ENCODE measurements at places on chromosomes 12 and 14.
A peak's percentile ranks its signal among the peaks of the same experiment; 100 is the strongest.

GRCh38 chr12:123282111-123282510 is 10.5 kb upstream of the CDK2AP1 start:
- DNase-seq = no peak

DNA sequence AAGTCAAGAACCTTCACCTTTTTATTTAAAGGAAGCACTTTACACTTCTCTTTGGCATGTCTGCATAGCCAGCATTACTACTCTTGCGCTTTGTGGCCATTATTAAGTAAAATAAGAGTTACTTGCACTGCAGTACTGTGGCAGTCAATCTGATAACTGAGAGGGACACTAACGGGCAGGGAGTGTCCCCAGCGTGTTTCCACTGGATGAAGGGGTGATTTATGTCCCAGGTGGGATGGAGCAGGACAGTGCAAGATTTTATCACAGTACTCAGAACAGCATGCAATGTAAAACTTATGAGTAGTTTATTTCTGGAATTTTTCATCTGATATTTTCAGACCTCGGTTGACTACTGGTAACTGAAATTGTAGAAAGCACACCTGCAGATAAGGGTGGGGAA is 8.1 kb upstream of the M6PR start:
- no peak for DNase-seq

GRCh38 chr12:119828300-119828699 is 48.8 kb downstream of the CIT start:
- no peak for DNase-seq

DNA sequence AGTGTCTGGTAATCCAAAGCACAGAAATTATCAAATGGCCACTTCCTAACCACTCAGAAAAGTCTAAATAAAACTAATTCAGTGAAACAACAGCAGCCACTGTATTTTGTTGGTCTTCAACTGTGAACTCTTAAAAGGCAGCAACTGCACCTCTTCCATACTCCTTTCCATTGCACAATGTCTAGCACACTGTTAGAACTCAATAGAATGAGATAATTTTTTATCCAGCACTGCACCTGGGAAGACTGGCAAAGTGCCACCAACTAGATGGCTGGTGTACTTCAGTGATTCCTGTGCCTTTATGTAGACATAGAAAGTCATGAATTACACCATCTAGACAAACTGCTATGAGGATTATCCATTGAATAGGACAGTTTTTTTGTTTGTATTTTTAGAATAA is 26.2 kb downstream of the LGR5 start:
- no peak for DNase-seq

DNA sequence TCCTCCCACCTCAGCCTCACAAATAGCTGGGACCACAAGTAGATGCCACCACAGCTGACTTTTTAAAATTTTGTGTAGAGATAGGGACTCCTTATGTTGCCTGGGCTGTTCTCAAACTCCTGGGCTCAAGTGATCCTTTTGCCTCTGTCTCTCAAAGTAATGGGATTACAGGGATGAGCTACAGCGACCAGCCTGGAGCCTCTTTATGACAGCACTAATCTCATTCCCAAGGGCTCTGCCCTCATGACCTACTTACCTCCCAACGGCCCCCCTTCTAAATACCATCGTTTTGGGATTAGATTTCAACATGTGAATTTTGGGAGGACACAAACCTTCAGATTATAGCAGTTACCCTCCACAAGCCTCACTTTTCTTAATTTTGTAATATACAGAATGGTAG is 150.6 kb upstream of the FUT8 start:
- DNase-seq = no peak

DNA sequence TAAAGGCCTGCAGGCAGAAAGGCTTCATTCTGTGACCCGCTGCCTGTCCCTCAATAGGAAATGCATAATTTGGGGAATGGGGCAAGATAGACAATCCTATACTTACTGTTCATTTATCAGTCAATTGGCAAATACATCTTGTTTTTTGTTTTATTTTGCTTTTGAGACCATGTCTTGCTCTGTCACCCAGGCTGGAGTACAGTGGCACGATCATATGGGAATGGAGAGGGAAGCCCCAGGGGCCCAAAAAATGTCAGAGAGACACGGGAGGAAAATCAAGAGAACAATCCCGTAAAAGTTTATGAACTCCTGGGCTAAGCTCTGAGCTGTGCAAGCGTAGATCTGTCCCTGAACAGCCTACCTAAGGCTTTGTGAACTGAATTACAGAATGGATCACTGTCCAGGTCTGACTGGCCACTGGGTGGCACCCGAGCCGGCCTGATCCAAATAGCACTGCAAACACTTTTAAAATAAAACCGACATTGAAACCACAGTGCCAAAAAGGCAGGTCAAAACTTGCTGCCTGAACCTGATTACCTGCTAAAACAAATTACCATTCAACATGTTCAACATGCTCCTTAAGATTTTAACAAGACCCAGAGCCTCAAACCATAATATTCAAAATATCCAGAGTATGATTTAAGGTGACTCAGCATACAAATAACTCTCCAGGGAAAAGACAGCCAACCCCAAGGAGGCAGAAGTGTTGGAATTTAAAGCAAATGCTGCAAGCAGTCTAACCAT is 11.8 kb downstream of the COPS7A start:
- peak; percentile 78 for DNase-seq

DNA sequence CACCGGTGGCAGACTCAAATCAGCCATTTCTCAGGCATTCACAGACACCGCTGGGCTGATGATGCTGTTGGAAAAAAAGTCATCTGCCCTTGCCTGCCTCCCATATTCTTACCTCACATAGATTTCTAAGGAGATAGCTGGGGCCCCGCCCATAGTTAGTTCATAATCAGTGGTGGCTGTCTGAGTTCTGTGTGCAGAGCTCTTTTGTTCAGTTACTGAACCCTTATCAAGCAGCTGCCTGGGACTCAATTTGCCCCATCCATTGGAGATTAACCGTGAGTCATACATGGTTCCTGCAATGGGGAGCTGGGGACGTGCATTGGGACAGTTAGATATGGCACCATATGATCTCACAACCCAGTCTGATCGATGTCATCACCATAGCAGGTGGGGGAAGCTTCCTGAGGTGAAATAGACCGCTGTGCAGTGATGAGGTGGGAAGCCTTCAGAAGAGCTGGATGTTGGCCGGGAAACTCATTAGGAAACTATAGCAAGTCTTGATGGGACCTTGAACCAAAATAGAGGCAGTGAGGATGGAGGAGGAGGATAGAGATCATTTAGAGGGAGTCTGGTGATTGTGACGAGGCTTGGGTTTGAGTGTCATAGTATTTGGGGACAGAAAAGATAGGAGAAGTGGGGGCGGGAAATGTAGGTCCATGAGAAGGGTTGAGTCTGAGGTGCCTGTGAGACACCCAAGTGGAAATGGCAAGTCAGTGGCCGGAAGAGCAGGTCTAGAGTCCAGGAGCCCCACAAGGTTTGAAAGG is 147.8 kb downstream of the GCH1 start:
- DNase-seq = no peak

GRCh38 chr12:12716151-12716792 is 896 bp upstream of the CDKN1B start:
- no peak for DNase-seq

DNA sequence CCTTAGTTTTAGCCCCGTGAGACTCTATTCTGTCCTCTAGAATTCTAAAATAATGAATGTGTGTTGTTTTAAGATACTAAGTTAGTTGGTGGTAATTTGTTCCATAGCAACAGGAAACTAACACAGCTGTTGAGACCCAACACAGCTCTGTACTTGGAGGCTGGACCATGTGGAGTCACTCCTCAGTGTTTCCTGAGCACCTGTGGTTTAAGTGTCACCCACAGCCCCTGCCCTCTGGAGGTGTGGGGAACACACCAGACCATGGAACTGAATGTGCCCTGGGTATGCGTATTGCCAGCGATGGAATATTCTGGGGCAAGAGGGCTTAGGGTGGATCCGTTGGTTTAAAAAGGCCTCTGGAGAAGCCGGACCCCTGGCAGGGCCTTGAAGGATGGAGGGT is 16.6 kb upstream of the GPR68 start:
- DNase-seq = no peak

- no peak for DNase-seq
Measured at GRCh38 chr14:59126714-59127436, 61.6 kb upstream of the DAAM1 start.

DNA sequence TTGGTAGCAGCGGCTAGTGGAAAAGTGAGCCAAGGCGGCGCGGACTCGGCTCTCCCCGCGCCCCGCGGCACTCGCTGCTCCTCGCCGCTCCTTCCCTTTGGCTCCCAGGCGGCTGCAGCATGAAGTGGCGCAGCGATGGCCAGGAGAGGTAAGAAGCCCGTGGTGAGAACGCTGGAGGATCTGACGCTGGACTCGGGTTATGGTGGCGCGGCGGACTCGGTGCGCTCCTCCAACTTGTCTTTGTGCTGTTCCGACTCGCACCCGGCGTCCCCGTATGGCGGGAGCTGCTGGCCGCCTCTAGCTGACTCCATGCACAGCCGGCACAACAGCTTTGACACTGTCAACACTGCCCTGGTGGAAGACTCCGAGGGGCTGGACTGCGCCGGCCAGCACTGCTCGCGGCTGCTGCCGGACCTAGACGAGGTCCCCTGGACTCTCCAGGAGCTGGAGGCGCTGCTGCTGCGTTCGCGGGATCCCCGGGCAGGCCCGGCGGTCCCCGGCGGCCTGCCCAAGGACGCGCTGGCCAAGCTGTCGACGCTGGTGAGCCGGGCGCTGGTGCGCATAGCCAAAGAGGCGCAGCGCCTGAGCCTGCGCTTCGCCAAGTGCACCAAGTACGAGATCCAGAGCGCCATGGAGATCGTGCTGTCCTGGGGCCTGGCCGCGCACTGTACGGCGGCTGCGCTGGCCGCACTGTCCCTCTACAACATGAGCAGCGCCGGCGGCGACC is 225.6 kb upstream of the CRY1 start:
- DNase-seq = no peak

DNA sequence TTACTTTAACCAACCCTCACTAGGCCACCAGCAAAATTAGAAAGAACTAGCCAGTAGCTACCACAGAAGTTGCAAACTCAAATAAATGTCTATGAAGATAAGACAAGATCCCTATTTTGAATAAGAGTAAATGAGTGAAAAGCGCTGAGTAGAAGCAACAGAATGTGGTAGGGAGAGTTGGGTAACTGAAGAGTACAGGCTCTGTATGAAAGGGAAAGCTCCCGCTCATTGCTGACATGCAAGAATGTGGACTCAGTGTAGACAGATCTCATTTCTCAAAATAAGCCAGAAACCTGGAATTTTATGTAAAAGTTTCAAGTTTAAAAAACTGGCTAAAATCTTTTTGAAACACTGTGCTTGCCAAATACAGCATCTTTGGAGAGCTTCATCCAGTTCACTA is 63.9 kb downstream of the NAV3 start:
- DNase-seq = no peak

GRCh38 chr12:108551535-108551934 is 9.4 kb downstream of the SART3 start:
- no peak for DNase-seq

DNA sequence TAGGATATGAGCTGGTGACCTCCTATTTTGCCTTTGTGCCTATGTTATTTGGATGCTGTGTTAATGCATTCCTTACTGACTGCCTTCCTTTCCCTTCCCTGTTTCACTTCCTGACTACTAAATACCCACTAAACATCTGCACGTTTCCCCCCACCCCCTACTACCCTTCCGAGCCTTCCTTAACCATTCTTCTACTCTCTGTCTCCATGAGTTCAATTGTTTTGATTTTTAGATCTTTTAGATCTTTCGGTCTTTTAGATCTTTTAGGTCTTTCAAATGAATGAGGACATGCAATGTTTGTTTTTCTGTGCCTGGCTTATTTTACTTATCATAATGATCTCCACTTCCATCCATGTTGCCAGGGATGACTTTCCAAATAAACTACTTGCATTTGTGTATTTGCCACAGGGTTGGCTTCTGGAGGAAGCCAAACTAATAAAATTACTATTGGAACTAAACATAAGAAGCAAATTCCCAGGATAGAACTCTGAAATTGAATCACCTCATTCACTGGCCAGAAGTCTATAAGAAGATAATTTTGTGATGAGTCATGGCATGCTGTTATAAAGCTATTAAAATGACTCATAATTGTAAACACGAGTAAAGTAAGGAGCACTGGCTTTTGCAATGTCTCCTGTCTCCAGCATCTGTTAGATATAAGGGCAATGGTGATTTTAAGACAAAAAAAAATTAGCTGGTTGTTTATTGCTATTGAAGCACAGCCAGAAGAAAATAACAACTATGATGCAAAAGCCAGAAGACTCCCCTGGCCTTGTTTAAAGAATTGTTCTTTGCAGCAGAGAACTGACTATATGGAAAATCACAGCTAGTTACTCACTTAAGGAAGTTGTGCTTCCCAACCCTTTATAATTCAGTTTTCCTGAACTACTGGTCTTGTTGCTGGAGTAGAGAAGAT is 586.3 kb downstream of the LRFN5 start:
- DNase-seq = no peak

DNA sequence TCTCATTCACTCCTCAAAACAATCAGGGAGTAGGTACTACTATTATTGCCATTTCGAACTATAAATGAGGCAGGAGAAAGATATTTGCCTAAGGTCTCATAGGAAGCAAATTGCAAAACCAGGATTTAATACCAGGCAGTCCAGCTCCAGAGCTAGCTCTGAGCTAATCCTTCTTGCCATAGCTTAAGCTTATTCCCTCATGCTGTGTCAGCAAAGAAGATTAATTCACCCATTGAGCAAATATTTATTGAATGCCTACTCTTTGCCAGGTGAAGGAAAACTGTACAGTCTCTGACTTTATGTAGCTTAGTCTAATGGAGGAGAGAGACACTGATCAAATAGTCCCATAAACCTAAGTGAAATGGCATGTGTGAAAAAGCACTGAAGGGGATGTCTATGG is 19.5 kb downstream of the KCNA5 start:
- DNase-seq = no peak

DNA sequence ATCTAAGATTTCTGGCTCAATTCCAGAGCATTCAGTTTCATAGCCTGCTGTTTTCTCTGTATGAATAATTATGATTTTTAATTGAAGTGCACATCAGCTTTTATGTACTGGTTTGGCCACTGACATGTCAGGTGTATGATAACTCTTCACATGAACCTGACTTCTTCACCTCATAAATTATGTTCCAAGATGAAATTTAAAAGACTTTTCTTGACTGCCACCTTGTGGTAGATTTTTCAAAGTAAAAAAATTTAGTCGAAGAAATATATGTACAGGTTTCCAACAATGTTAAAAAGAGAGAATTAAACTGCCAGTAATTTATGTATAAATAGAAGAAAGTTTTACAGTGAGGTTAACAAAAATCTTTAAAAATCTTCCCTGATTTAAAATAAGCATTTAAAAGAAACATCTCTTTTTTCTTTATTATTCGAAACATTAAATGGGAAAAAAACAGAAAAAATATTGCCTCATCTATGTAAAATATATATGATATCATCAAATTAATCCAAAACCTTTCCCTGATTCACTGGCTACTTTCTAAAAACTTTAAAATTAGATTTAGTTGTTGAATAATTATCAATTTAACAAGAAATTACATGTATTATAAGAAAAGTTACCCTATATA is 124.9 kb upstream of the ATXN7L3B start:
- no peak for DNase-seq

GRCh38 chr12:98180603-98181002 is 334.8 kb upstream of the TMPO start:
- no peak for DNase-seq
